Fibroblast of gingiva (primary cell): ENCODE measurements at places on chromosomes 7 and 10.

DNA sequence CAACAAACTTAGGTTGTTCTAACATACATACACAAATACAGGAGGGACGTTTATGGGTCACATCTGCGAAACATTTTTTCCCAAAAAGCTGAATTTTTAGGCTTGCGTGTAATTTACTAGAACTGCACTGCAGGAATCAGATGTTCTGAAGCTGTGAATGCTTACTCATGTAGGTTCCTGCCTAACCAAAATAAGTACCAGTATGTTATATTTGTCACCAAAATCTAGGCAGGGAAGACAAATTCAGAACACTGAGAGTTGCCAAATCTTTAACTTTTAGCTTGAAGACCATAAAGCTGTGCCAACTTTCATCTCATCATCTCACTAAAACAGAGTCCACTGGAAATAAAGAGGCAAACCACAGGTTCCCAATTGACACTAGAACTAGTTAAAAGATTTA, 5.7 kb downstream of the UBE2H start:
- DNase-seq = peak; percentile 35

DNA sequence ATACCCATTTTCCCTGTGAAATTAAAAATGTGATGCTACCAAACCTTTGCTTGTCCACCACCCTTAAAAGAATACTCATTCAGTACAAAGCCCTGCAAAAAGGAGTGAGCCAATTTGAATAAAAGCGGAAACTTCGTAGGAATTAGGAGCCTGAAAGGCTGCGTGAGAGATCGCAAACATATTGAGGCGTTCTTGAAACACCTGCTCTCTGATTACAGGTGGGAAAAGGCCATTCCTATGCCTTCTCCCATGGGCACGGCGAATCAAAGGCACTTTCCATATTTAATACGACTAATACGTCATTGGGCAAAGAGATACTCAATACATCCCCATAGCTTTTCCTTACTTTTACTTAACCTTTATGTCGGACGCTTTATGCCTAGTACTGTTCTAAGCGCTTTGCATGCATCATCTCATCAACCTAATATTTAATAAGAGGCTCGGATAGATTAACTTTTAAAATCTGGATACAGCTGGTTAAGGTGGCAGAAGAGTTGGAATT, 30.9 kb upstream of the KMT2E start:
- DNase-seq = no peak

- no peak for DNase-seq
Observed at GRCh38 chr10:21144047-21144446, 246.9 kb upstream of the NEBL start.

- DNase-seq = no peak
Observed at GRCh38 chr10:43120929-43121314, 17.3 kb upstream of the CSGALNACT2 start.
